ENCODE measurements at places on chromosomes 7 and 10. TPM values are rescaled to one million over a fixed set of nuclear protein-coding genes. Genes with fewer than 3 reads are reported as not detected.

GRCh38 chr7:36957620-36958019, 233.3 kb upstream of the AOAH start:
- DNase-seq = no peak

GRCh38 chr7:40162516-40162915, 27.7 kb downstream of the SUGCT start:
- no peak for DNase-seq

GRCh38 chr7:94378356-94378755, 16.3 kb upstream of the COL1A2 start:
- DNase-seq = no peak

DNA sequence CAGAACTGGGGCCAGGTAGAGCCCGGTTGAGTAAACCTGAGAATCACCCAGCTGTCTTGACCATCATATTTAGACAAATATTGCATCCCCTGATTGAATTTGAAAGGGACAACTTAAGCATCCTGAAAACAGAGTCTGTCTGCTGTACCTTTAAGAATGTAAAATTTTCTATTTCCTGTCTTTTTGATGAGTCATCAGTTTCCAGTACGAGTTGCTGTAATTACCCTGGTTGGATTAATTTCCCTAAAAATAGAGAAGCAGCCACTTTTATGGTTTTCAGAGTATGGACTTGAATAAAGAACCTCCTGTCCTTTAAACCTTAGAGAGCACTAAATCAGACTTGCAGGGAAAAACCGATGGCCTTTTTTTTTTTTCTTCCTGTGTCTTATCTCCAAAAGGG, 164.6 kb upstream of the SH2B2 start:
- DNase-seq = no peak

- no peak for DNase-seq
Measured at GRCh38 chr10:14588084-14588937, 186.4 kb downstream of the FAM107B start.

GRCh38 chr7:73936967-73937366, 76.0 kb downstream of the TMEM270 start:
- DNase-seq = no peak

DNA sequence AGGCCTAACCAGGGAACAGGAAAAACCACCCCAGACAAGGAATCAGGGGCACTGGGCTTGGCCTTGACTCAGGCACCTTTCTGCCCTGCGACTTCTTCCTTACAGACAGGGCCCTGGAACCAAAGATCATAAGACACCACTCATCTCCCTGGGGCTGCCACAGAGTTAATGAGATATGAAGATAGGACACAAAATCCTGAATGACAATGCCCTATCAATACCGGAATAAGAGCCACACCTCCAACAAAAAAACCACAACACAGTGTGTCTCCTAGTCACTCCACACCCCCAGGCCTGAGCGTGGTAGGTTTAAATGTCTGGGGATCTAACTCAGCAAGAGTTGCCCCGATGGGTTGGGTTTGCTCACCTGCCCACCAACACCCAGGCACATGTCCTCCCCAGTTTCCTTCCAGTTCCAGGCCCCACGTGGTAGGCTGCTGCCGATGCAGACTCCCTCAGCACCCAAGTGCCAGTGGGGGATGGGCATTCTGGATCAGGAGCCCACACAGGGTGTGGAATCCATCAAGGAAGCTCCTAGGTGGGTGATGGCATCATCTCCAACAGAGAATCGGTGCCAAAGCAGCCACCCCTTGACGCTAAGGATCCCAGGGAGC, 3.9 kb downstream of the DLG5 start:
- DNase-seq = no peak

Gene GPR26
- not detected for total RNA-seq

Gene HTR5A
- not detected for total RNA-seq

Gene TMEM229A
- not detected for total RNA-seq

Gene ZPBP
- not detected for total RNA-seq
